ENCODE measurements at places on chromosomes 7 and 10. TPM values are rescaled to one million over a fixed set of nuclear protein-coding genes. Genes with fewer than 3 reads are reported as not detected.

DNA sequence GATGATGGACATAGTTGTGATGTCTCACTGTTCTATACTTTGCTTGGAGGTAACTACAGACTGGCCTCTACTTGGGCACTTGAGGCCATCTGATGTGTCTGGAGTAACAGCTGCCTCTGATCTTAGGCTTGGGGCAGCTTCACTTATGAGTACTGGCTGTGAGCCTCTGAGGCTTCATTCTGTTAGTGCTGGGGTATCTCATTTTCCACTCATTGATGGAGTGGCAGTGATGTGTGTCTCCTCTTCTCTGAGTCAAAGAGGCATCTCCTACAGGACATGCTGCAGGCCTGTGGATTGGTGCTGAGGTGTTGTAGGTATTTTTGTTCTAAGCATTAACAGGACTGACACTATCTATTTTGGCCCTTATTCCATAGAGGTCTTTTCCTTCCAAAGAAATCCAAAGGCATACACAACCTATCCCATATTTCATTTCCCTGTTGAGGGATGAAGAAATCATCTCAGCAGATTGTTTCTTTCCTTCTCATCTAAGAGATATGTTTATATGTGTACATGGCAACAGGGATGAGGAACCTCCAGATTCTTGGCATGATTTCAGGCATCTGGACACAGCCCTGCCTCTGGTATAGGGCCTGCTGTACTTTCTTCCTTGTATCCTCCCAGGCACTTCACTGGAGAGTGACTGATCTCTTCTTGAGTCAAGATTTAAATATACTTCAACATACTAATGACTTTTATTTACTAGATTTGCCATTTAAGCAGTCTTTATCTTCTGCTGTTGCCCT, 65.7 kb upstream of the NOBOX start:
- DNase-seq, result no peak

DNA sequence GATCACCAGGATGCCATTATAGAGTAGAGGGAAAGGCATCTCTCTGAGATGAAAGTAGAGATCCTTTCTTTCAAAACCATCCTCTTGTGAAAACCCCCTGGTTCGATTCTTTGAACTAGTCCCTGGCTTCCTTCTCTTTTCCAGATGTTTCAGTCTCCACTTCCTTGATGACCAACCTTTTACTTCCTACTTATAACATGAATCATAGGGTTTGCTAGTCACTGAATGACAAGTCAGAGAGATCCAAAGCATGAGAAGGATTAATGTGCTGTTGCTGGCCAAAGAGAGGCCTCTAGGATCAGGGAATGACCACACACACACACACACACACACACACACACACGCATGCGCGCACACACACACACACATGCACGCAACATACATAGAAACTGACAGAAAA, 161.1 kb upstream of the FRMD4A start:
- DNase-seq, result no peak

GRCh38 chr10:93715345-93715744, 13.0 kb upstream of the FRA10AC1 start:
- DNase-seq, result no peak

- no peak for DNase-seq
These were observed 43.1 kb upstream of the SEMA3A start for GRCh38 chr7:84237533-84238173.

- DNase-seq, result no peak
These were observed 155.6 kb downstream of the PKD1L1 start for GRCh38 chr7:47792521-47793121.

- DNase-seq, result no peak
These were observed 91.8 kb upstream of the LANCL2 start for GRCh38 chr7:55273186-55273980.

GRCh38 chr10:132050191-132050590, 15.6 kb upstream of the JAKMIP3 start:
- no peak for DNase-seq

- DNase-seq, result no peak
These were observed 588 bp downstream of the CYREN start for GRCh38 chr7:135169964-135170273.

GRCh38 chr10:11881477-11882417, 58.6 kb downstream of the PROSER2 start:
- DNase-seq, result no peak

GRCh38 chr7:79868010-79868409, 266.6 kb upstream of the GNAI1 start:
- no peak for DNase-seq

DNA sequence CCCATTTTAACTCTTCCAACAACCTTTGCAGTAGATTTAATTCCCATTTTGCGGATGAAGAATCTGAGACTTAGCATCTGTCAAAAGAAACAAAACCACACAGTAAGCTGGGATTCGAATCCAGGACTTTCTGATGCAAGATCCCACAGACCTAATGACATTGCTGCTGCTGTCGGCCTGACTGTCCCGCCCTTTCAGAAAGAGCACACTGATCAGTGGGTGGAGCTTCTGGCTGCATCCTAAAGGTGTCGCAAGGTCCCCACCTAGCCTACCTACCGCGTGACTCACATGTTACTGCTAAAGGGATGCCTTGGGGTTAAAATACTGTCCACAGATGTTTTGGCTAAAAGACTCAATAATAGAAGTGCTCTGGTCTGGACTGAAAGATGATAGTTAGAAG, 134.7 kb downstream of the EMX2 start:
- no peak for DNase-seq

DNA sequence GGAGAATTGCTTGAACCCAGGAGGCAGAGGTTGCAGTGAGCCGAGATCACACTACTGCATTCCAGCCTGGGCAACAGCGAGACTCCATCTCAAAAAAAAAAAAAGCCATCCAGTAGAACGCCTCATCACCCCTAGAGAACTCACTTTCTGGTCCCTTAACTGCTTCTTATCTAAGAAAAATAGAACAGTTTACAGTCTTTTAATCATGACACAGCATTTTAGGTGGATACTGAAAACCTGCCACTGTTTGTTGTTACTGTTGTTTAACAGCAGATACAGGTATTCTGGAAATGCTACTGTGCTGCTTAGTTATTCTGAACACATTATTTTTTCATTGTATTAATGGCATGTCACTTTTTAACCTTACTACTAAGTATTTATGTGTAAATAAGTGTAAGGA, 624.3 kb upstream of the GHITM start:
- DNase-seq, result no peak

- DNase-seq, result no peak
These were observed 10.8 kb downstream of the SEPHS1 start for GRCh38 chr10:13337128-13337826.

GRCh38 chr10:33901166-33901565, 566.7 kb upstream of the NRP1 start:
- no peak for DNase-seq

DNA sequence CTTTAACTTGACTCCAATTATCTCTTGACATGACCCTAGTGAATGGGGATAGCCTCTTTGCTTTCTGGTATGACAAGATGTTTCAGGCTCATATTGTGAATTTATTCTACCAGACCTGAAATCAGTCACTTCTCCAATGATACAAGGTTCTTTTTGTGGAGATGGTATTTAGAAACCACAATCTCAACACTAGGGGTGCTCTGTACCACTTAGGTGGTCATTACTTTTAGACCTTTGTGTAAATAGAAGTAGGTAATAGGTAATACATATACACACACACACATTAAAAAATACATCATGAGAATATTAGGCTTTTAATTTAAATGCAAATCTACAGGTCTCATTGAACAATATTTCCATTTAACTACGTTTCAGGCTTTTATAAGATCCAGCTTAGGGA, 199.0 kb upstream of the RHOBTB1 start:
- DNase-seq, result no peak

DNA sequence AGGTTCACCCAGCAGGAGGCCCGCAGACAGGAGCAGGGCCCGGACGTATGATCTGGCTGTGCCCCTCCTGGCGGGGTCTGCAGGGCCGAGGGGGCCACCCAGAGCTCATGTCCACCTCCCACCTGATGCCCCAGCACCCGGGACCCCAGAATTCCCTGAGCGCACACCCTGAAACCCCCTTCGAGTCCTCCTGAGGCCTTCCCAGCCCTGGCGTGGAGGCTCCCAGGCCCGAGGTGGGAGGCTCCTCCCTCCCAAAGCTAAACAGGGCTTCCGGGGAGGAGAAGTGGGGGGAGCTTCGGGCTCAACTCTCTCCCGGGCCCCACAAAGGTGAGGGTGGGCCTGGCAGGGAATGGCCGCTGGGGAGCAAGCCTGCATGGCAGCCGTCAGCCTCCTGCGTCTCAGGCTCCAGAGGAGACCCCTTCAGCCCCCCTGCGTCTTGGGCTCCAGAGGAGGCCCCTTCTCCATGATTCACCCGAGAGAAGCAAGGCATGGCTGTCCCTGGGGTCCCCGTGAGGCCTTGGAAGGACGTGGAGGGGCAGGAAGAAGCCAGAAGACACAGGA, 30.2 kb downstream of the MICALL2 start:
- no peak for DNase-seq

DNA sequence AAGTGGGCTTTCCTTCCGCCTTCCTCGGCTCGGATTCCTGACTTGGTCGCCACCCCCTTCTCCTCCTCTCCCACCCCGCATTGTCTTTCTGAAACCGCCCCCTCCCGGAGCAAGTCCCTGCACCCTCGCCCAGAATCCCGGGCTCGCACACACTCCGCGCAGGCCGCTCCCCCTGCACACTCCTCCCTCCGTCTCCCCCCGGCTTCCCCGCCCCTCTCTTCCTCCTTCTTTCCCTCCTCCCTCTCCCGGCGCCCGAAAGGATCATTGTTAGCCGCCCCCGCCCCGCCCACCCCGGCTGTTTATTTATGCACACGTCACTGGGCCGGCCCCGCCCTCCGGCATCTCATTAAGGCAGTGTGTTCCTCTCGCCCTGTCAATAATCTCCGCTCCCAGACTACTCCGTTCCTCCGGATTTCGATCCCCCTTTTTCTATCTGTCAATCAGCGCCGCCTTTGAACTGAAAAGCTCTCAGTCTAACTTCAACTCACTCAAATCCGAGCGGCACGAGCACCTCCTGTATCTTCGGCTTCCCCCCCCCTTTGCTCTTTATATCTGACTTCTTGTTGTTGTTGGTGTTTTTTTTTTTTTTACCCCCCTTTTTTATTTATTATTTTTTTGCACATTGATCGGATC, at the start of gene TCF7L2:
Gene TCF7L2 (plus strand): TSS at position 373 of the 633 bp plus-strand sequence. CDS start 510 bp downstream, outside the sequence.
- peak; percentile 86 for DNase-seq

DNA sequence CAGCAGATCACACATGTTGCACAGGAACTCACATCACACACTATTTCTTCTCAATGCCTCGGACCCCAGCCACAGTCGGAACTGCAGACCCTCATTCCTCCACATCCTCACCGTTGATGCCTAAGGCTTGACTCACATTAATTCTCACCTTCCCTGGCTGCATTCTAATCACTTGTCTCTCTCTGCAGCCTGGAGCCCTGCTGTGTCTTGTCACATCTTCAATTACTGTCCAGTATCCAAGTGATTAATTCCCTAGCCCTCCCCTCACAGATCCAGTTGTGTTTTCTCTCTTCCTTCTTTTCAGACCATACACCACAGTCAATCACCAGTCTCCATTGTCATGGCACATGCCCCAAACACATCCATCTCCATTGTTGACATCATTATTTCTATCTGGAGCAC, 592.4 kb upstream of the IGFBP3 start:
- DNase-seq, result no peak

- DNase-seq, result no peak
These were observed 43.5 kb downstream of the NHLRC2 start for GRCh38 chr10:113897693-113898618.

DNA sequence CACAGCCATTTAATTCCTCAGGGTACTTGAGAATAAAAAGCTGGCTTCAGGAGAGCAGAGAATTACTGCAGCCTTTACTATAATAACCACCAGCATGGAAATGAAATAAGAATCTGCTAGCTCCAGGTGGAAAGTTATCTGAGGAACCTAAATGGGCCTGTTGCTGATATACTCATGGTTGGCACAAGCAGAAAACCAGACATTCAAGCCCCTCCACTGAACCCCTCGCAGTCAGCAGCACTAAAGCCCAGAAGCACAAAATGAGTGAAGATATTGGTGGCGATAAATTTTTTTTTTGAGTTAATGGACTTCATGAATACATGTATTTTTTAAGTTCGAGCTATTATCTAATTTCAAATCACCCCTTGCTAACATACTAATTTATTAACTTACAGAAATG, 303.9 kb upstream of the NRP1 start:
- no peak for DNase-seq

DNA sequence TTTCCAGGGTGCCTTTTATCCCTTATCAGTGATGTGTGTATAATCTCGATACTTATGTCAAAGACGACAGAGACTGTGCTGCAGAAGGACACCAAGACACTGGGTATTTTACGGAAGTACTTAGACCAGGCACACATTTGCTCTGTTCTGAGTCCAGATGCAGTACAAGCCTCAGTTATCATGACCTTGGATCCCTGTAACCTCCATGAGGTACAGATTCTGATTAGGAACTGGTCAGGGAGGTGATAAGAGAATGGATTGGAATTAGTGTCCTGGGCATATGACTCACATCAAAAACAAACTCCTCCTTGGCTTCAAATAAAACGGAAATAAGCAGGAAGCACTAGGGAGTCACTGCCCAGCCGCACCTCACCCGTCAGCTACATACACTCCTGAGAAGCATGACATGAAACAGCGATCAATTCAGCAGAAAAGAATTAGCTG, 146.5 kb downstream of the SFMBT2 start:
- DNase-seq, result no peak

GRCh38 chr7:17989546-17989945, 38.1 kb downstream of the PRPS1L1 start:
- no peak for DNase-seq

GRCh38 chr7:132865366-132866143, 216.3 kb downstream of the CHCHD3 start:
- no peak for DNase-seq

GRCh38 chr10:23081221-23081750, 14.1 kb upstream of the MSRB2 start:
- no peak for DNase-seq

GRCh38 chr7:7913504-7913903, 55.1 kb upstream of the GLCCI1 start:
- DNase-seq, result no peak

GRCh38 chr7:118195837-118196474, 12.0 kb downstream of the LSM8 start:
- DNase-seq, result no peak

SUN3 gene
- total RNA-seq, result 1.1 TPM

PDE6C gene
- total RNA-seq, result not detected

FZD1 gene
- 1.4 TPM for total RNA-seq

CPXM2 gene
- total RNA-seq, result 5.8 TPM

ORC5 gene
- 23.0 TPM for total RNA-seq

HTR5A gene
- total RNA-seq, result 0.85 TPM

ANKRD7 gene
- 0.38 TPM for total RNA-seq
